Tongue (tissue), 3 donors: ENCODE measurements at places on chromosomes 11 and 22.

GRCh38 chr22:35023692-35024363 lies 42.1 kb upstream of the ISX start:
- DNase-seq = peak; percentile 85

- peak; percentile 49 for DNase-seq
These were observed 379.3 kb downstream of the INSC start for GRCh38 chr11:15493921-15494620.

GRCh38 chr11:102284008-102284407 lies 33.3 kb upstream of the BIRC3 start:
- DNase-seq = no peak

GRCh38 chr11:94728541-94728940 lies 39.6 kb upstream of the AMOTL1 start:
- DNase-seq = no peak

- no peak for DNase-seq
These were observed 8.3 kb downstream of the GAL3ST1 start for GRCh38 chr22:30566125-30566524.

DNA sequence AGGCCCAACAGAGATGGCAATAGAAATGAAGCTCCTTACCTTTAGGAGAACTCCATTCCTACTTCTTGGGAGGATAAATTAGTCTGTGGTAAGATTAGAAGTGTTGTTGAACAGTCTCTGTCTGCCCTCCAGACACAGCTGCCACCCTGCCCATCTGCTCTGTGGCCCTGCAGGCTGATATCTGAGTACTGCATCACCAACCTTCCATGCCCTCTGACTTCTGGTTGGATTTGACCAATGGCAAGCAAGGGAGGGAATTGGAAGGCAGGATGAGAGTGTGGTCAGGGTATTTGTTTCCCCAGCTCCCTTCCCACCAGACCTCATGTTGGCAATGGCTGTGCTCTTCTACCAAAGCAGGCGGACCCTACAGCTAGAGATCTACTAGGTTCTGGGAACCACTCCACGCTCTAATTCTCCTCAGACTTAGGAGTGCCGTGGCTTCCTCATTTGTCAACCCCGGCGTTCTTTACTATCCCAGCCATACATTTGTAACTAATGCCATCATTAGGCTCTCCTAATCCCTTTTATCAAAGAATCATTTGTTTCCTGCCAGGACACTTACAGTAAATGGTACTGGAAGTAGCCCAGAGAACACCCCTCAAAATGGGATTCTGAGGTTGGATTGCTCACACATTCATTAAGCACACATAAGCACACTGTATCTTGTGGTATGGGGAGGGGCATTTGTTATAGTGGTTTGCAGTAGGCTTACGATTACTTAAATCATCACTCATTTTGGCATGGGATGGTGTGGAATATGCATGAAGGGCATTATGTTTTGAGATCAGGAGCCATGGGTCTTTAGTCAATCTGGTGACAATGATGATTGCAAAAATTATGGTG lies 35.4 kb upstream of the CD44 start:
- DNase-seq = no peak

- no peak for DNase-seq
These were observed 3.4 kb upstream of the CAPN5 start for GRCh38 chr11:77063407-77063806.

GRCh38 chr11:44979543-44980399 lies 29.1 kb upstream of the TP53I11 start:
- DNase-seq = peak; percentile 63

GRCh38 chr11:127056338-127056971 lies 55.9 kb upstream of the KIRREL3 start:
- no peak for DNase-seq

DNA sequence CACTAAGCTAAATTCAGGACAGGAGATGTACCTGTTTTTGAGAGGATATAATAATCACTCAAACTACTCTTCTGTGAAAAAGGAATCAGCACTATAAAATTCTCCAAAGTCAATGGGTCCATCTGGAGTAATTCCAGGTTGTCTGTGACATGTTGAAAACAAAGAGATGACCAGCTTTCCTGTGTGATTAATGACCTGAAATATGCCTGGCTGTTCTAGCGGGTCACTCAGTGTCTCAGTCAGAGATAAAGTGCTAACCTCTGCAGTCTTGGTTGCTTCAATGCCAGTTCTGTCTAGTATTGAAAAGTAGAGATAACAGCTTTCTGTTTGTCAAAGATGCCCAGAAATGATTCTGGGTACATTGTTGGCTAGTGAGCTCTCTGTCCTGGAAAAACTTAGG lies 722.6 kb upstream of the TENM4 start:
- no peak for DNase-seq
